ENCODE measurements at places on chromosomes 4 and X.
A peak's percentile ranks its signal among the peaks of the same experiment; 100 is the strongest.

- DNase-seq = no peak
Measured at GRCh38 chr4:22881411-22881810, 188.7 kb downstream of the GBA3 start.

GRCh38 chr4:183657564-183657963, 1.4 kb downstream of the RWDD4 start:
- peak; percentile 47 for DNase-seq

DNA sequence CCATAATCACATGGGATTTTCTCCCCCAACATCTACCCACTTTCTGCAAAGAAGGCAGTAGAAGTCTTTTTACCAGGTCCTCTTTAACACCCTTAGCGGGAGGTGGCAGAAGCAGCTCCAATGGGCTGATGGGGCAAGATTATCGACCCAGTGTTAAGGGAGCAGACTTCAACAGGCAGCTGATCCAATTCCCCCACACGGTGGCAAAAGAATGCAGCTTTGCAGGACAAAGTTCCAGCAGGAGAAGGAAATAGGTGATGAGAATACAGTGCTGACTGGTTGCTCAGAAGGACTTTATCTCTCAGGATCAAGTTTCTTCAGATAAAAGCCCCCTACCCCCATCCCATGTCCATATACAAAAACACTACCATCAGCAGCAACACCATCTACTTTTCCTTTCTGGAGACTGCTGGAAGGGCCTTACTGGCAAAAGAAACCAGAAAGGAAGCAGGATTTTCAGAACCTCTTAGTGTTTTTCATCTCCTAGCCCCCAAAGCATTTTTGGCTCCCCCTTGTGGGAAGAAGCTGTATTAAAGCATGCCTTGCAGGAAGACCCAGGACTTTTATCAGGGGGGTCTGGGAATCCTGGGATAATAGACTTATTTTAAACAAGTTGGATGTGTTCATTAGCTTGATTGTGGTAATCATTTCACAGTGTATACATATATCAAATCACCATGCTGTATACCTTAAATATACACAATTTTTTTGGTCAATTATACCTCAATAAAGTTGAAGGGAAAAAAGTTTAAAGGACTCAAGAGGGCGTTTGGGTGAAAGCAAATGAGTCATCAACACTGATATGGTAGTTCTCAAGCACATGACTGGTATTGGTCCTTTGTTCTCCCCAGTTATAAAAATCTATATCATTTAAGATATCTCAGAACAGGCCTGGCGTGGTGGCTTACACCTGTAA, 146.4 kb downstream of the GPC3 start:
- peak; percentile 13 for DNase-seq

GRCh38 chr4:164318350-164318749, 435.6 kb upstream of the SMIM31 start:
- no peak for DNase-seq

DNA sequence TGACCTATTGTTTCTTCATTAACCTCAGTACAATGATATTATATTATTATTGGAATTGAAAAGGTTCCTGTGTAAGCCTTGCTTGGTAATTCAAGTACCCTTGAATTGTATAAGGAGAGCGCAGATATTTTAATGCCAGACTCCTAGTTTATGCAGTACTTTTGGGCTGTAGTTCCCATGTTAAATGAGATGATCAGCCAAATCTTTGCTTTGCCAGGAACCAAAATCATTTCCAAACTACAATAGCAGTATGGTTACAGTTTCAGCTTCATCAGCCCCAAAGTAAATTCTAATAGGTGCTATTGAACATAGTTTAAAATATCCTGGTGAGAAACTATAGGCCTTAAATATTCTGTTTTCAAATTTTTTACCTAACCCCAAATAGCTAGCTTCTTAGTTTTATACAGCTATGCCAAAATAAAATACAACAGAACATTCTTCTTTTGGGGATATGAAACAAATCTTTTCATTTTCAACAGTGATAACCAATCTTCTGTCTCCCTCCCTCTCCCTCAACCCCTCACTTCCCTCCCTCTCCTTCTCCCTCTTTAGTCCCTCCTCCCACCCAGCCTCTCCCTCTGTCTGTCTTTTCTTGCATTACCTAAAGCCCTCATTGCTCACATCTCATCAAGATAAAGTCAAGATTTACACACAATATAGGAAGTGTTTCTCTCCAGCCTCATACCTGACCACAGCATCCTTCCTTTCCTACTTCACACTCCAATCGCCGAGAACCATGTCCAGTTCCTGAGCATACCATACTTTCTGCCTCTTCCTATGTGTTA, 190.1 kb downstream of the SHROOM3 start:
- no peak for DNase-seq

GRCh38 chr4:24836661-24837242, 41.4 kb downstream of the SOD3 start:
- no peak for DNase-seq

DNA sequence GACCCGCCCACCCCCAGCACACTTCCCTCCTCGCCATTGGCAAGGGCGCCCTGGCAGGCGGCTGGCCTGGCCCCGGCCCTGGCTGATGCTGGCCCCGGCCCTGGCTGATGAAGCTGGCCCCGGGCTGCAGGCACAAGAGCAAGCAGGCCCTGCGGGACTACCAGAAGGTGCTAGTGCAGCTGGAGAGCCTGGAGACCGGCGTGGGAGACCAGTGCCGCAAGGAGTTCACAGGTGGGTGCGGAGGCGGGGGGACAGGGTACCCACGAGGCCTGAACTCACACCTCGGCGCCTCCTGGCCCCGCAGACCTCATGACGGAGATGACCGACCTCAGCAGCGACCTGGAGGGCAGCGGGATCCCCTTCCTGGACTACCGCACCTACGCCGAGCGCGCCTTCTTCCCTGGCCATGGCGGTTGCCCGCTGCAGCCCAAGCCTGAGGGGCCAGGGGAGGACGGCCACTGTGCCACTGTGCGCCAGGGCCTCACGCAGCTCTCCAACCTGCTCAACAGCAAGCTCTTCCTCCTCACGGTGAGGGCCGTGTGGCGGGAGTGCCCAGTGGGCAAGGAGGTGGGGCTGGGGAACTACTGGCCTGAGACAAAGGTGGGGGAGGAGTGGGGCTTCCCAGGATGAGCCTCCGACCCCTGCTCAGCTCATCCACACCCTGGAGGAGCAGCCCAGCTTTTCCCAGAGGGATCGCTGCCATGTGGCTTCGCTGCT, 6.1 kb upstream of the SRPK3 start:
- DNase-seq = no peak

GRCh38 chr4:143374771-143375170, 38.1 kb downstream of the GAB1 start:
- no peak for DNase-seq

GRCh38 chr4:145511913-145512522, 30.4 kb downstream of the SMAD1 start:
- peak; percentile 38 for DNase-seq

DNA sequence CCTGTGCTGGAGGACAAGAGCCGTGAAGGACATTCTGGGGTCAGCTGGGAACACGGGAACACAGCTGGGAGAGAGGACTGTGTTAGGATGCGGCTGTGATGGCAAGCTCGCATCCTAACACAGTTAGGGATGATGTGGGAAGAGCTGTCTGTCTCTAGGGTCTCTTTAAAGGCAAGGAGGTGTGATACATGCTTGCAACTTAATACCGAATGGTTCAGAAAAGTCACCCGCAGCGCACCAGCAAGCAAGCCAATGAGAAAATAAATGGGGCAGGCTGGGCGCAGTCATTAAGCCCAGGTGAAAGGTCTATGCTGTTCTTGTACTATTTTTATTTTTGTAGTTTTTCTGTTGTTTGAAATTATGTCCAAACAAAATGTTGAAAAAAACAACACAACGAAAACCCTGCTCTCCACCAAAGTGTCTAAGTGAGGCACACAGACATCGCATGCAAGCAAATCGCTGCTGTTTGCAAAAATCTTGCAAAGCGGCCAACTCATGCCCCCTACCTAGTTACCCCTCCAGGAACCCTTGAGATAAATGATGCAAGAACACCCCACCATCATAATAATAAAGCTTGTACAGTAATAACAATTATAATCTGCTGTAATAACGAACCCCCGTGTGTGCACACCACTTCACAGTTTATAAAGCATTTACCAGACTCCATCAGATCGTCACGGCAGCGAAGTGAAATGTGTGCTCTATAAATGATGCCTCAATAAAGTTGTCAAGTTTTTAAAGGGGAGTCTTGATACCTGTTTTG, 17.9 kb upstream of the ADRA2C start:
- DNase-seq = no peak

- DNase-seq = no peak
Measured at GRCh38 chrX:110409925-110410324, 51.3 kb downstream of the RTL9 start.

DNA sequence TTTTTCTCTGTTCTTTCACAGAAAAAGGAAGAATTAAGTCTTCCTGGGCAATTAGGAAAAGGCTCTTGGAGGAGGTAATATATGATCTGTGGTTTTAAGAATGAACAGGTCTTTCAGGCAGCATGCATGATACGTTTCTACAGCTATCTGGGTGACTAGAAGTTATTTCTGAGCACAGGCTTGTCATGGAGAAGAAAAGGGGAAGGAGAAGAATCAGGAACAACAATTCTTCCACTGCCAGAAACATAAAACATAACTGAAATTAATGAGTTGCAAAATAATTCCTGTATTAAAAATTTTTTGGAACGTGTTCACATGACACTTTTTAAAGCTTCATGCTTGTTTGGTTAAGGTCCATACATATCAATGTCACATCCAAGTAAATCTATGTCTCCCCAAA, 17.7 kb upstream of the STIM2 start:
- DNase-seq = no peak

DNA sequence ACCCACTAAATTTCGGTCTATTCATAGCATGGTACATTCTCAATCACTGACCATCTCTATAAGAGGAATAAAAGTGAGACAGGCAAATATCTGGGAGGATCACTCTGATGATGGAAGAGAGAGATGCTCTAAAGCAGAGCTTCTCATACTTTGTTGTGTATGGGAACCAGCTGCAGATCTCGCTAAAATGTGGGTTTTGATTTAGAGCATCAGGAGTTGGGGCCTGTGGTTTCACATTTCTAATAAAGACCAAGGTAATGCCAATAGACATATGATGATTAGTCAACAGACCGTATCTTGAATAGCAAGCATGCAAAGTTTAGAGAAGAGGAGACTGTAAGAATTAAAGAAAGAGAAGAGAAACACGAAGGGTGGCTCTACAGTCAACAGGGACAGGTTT, 107.4 kb upstream of the FTHL17 start:
- DNase-seq = no peak

DNA sequence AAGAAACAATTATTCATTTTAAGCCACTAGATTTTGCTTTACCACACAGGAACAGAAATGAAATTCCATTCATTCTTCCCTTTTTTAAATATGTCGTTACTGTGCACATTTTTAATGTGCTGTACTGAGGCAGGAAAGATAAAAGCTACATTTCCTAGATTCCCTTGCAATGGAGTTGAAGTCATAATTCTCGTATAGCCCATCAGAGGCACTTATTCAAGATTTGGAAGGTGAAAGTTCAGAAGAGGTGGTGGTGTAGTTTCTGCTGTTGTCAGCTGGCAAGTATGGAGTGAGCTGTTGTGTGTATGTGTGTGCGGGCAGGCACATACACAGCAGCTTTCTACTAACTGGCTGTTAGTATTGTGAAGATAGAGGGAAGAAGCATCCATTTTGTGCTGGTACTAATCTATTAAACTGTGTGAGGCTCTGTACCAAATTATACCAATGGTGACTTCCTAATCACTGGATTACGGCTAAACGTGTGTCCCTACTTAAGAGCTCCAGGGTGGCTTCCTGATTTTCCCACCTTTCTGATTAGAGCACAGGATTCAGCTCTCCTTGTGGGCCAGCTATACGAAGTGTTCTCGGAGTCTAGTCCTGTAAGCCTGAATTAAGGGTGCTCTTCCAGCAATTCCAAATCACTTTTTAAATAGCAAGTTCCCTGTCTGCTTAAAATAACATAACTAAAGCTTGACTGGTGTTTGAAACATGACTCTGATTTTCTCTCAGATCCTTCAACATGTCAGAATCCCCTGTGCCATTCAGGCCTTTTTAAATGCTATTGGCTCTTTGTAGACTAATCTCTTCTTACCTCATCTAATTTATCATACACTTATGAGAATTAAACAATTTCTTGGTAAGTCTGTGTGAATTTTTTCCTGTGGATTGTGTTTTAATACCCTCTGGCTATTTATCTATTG, 43.8 kb downstream of the PDS5A start:
- peak; percentile 55 for DNase-seq

DNA sequence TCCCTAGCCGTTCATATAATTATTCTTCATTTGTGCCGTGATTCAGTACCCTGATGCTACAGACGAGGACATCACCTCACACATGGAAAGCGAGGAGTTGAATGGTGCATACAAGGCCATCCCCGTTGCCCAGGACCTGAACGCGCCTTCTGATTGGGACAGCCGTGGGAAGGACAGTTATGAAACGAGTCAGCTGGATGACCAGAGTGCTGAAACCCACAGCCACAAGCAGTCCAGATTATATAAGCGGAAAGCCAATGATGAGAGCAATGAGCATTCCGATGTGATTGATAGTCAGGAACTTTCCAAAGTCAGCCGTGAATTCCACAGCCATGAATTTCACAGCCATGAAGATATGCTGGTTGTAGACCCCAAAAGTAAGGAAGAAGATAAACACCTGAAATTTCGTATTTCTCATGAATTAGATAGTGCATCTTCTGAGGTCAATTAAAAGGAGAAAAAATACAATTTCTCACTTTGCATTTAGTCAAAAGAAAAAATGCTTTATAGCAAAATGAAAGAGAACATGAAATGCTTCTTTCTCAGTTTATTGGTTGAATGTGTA, 7.0 kb downstream of the SPP1 start:
- DNase-seq = peak; percentile 31

GRCh38 chr4:22524895-22525294, 9.0 kb upstream of the ADGRA3 start:
- no peak for DNase-seq

DNA sequence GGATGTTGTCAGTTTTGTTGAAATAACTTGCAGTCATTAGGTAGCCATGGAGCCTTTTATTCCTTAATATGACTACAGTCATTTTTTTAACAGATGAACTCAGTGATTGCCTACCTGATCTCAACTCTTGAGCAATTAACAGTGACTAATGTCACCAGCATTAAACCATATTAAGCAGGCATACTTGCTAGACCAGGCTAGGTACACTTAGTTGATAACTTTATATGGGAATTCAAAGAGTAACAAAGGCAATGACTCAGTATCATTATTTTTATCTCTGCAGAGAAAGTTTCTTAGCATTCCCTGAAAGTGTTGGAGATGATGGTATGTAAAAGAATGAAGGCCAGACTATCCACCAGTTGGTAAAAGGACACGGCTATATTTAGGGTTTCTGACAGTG, at the start of gene C4orf54:
TSS of gene C4orf54 (minus strand) at position 31 of the 400 bp plus-strand sequence. CDS start 3,180 bp downstream, outside the sequence.
- DNase-seq = no peak

Data from AG10803 (cell line).